Fibroblast of villous mesenchyme (primary cell): ENCODE measurements at places on chromosomes 2 and 18. TPM values are rescaled to one million over a fixed set of nuclear protein-coding genes. Genes with fewer than 3 reads are reported as not detected.

GRCh38 chr2:9993488-9994165 lies 42.1 kb downstream of the GRHL1 start:
- peak; percentile 54 for DNase-seq

- no peak for DNase-seq
Observed at GRCh38 chr2:237479747-237480146, 7.3 kb upstream of the MLPH start.

DNA sequence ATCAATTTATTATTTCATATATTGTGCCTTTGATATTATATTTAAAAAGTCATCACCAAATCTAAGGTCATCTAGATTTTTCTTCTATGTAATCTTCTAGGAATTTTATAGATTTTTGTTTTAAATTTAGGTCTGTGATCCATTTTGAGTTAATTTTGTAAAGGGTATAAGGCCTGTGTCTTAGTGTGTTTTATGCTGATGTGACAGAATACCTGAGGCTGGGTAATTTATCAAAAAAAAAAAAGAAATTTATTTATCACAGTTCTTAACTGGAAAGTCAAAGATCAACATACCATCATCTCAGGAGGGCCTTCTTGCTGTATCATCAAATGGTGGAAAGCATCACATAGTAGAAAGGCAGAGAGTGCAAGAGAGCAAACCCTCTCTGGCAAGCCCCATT lies 216.2 kb downstream of the PDE1A start:
- no peak for DNase-seq

DNA sequence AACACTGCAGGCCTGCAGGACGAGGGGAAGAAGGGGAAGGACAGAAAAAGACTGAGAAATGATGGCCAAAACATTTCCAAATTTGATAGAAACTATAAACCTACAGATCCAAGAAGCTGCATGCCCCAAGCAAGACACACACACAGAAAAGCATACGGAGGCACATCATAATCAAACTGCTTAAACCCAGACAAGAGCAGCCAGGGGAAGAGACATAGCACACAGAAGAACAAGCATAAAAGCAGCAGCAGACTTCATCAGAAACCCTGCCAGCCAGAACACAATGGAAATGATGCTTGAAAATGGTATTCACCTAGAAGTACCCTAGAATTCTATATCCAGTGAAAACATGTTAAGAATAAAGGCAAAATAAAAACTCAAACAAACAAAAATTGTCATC lies 57.2 kb upstream of the RNU4ATAC start:
- DNase-seq, result no peak

- no peak for DNase-seq
Observed at GRCh38 chr18:36589857-36590543, 238.8 kb downstream of the TPGS2 start.

GRCh38 chr2:218264773-218265561 lies 4.2 kb downstream of the GPBAR1 start:
- DNase-seq, result no peak

DNA sequence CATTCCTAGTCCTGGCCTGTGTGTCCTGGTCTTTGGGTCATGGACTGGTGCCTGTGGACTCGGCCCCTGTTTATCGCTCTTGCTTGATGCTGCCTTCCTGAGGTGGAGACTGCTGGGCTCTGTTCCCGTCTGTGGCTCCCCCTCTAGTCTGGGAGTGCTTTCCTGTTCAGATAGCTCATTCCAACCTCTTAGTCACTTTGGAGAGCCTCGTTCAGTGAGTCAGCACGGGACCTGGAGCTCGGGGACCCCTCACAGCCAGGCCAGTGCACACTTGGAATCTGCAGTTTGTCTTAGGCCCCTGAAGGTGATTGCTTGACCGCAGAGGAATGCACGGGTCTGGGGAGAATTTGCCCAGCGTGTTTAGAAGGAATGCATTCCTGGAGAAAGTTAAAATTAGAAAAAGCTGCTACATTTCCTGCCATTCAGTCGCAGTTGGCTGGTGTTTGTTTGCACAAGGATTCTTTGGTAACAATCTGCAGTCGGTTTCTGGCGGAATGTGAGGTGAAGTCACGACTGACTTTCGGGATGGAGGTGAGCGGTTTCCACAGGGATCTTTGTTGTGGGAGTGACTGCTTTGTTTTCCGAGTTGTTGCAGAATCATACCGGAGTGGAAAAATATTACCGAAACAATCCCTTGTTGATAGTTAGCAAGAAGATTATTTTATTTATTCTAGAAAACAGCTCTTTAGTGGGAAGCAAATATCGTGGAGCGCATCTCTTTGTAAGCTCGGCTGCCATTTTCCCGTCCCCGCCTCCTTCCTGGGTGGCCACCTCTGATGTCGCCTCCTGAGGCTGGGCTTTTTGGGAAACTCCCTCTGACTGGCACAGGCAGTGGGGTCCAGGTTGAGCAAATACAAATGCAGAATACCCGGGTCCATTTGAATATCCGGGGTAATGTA lies 29.6 kb downstream of the SH3BP4 start:
- DNase-seq, result peak; percentile 98

DNA sequence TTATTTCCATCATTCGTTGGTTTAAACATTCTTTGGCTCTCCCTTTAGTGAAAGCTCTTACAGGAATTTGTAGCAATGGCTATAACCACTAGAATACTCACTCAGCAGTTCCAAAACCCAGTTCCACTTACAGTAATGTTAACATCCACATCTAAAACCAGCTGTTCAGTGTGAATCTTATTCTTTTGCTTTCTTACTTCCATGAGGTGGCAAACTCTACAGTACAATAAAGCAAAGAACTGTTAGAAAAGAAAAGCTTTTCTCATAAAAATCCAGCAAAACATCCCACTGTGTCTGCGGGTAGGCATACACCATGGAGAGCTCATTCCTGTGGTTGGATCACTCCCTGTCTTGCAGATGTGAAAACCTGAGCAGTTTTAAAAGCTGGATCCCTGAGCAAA lies 147.1 kb downstream of the ARHGAP28 start:
- DNase-seq, result peak; percentile 20

DNA sequence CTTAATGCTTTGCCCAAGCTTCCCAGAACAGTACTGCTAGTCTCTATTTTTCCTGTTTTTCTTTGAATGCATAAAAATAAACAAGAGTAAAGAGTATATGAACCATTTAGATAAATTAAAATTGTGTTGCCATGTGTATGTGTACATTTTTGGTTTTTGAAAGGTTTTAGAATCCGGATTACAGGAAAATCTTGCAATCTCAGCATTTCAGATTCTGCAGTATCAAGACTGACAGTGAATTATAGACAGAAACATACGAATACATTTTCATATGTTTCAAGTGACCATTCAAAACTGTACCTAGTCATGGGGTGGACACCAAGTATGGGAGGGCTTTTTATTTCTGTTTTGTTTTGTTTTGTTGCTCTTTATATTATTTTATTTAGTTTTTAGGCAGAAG lies 604.1 kb downstream of the LRP1B start:
- DNase-seq, result no peak

DNA sequence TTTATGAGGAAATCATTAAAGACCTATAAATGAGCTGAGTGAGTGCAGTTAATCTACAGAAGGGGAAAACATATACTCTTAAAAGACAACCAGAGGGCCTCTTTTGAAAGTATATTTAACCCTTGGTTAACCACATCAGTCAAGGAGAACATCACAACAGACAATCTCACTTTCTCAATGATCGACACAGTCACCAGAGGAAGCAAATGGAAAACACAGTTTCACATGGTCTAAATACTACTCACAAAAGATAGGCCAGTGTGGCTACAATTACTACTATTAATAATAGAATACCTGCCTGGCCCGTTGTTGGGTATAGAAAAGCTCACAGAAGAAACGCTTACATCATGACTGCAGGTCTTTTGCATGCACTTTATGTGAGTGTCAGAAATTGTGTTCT lies 426.2 kb downstream of the NCKAP5 start:
- no peak for DNase-seq

GRCh38 chr2:241931976-241932898 lies 62.7 kb downstream of the RTP5 start:
- no peak for DNase-seq

DNA sequence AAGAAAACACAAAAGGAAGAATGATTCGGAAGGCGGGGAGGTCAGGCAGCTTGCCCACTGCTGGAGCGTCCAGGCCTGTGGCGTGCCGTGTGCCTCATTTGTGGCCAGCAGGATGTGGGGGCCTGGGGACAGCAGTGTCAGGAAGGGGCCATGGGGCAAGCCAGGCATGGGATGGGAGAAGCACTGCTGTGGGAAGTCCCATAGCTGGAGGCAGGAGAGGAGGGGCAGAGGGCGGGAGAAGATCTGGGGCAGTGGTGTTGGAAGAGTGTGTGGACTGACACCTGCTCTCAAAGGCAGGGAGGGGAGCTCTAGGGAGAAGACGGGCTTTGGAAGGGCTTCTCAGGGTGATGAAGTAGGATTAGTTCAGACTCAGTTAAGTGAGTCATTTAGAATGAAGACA lies 133.7 kb downstream of the ACOXL start:
- no peak for DNase-seq

DNA sequence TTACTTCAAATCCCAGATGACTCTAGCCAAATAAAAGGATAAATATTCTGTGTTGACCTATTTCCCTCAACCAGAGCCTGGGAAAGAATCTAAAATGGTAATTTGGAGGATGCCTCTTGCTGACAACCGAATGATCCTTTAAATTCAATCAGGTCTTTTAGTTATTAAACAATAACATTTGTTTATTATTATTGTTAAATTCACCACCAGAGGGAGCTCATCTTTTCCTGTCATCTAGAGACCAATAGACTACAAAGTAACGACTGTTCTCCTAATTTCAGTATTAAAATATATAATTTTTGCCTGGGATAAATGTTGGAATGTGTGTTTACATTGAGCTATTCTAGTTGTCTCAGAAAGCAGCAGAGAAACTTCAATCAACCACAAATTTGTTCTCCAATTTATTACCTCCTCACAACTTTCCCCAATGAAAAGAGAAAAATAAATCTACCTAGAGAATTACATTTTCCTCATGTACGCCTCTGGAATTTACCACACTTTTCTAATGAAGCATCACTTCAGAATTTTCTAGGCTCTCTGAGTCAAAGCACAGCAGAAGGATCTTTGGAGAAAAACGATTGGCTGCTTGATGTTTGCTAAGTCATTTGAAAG lies 142.7 kb downstream of the SCG2 start:
- DNase-seq, result peak; percentile 57

- DNase-seq, result no peak
Observed at GRCh38 chr2:34912084-34912483, 1313.0 kb upstream of the FAM98A start.

GRCh38 chr2:1974397-1974796 lies 230.1 kb upstream of the PXDN start:
- DNase-seq, result no peak

DNA sequence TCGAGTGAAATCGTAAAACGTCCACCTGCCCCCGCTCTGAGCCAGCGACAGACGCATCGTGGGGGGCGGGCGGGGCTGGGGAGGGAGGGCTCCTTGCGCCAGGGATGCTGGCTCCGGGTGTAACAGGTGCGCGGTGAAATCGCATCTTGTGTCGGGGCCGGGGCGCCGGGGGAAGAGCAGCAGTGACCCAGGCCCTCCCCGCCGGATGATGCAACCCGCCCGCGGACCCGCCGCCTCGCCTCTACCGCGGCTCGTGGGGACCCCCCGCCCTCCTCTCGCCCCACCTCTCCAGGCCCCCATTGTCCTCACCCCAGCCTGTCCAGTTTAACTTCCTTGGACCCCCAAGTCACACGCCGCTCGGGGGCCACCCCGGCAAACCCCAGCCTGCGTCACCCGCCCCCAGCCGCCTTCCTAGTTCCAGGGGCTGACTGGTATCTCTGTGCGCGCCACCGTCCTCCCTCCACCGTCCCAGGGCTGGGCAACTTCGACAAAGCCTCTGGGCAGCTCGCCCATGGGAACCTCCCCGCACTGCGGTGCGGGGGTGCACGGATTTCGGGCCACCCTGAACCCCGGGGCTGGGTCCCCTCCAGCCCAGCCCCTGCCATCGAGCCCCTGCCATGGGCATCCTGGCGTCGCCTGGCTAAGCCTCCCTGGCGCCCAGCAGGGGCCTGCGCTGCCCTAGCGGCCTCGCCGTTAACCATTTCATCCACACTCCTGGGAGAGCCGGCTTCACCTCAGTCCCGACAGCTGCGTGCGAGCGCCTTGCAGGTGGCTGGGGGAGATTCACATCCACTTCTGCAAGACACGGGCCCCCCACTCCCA lies 799 bp upstream of the KIF1A start:
- DNase-seq, result no peak

DNA sequence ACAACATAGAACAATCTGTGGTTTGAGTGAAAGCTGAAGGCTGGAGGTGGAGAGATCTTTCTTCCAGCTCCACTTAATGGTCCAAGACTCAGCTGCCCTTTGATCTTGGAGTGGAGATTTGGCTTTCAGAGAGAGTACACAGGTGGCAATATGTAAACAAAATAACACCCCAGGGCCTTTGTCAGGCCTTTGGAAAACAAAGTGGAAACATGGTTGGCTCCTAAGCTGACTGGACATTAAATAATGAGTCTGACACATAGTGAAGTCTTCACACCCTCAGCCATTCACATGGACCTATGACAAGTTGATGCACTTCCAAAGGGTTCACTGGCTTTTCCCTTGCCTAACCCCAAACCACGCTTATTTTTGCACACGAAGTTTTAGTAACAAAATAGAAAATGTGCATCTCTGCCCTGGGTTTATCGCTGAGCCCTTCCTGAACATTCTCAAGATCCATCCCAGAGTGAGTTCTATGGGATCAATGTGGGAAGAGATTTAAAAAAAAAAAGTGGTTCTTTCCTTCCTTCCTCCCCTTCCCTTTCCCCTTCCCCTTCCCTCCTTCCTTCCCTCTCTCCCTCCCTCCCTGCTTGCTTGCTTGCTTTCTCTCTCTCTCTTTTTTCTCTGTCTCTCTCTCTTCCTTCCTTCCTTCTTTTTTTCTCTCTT lies 201.3 kb upstream of the NT5C1B start:
- DNase-seq, result no peak

DNA sequence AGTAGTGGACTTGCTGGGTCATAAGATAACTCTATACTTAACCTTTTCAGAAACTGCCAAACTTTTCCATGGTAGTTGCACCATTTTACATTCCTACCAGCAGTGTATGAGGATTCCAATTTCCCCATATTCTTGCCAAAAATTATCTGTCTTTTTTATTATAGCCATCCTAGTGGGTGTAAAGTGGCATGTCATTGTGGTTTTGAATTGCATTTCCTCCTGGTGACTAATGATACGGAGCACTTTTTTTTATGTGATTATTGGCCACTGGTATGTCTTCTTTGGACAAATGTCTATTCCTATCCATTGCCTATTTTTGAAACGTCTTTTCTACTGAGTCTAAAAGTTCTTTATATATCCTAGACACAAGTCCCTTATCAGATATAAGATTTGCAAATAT lies 44.3 kb downstream of the CACNB4 start:
- DNase-seq, result peak; percentile 58

- no peak for DNase-seq
Observed at GRCh38 chr2:75342504-75343175, 143.3 kb upstream of the TACR1 start.

GRCh38 chr2:190698895-190699294 lies 50.0 kb downstream of the NAB1 start:
- DNase-seq, result no peak

GRCh38 chr18:47911877-47912276 lies 18.6 kb downstream of the SMAD2 start:
- DNase-seq, result no peak

GRCh38 chr18:75638223-75638775 lies 210.8 kb upstream of the SMIM21 start:
- peak; percentile 29 for DNase-seq

Gene CNDP1
- not detected in 2 replicates for total RNA-seq

Gene FBLN7
- total RNA-seq, result 1.3 and 6.1 TPM in 2 replicates

Gene DCAF17
- 24.2 and 29.4 TPM in 2 replicates for total RNA-seq

Gene RUFY4
- not detected in 2 replicates for total RNA-seq

Gene POTEC
- under 0.01 TPM in 1 of 2 replicates, not detected in the other for total RNA-seq

Gene IL18RAP
- total RNA-seq, result not detected in 2 replicates

Gene RAB6C
- total RNA-seq, result under 0.01 TPM in 1 of 2 replicates, not detected in the other

Gene SPDYA
- total RNA-seq, result 0.97 and 1.3 TPM in 2 replicates

Gene CXCR1
- total RNA-seq, result not detected in 2 replicates

Gene GULP1
- total RNA-seq, result 53.1 and 118 TPM in 2 replicates

Gene UGT1A6
- not detected in 2 replicates for total RNA-seq

Gene RDH14
- 17.7 and 18.7 TPM in 2 replicates for total RNA-seq
